Stromal cell of bone marrow (primary cell): ENCODE measurements at places on chromosomes 5 and 9.

GRCh38 chr5:103923616-103924168 lies 361.1 kb upstream of the NUDT12 start:
- no peak for DNase-seq

GRCh38 chr9:85995599-85995998 lies 54.7 kb downstream of the NAA35 start:
- no peak for DNase-seq

- DNase-seq: no peak
Observed at GRCh38 chr5:82360022-82360421, 81.9 kb upstream of the RPS23 start.

GRCh38 chr5:141040771-141041426 lies 10.3 kb upstream of the PCDHB1 start:
- peak; percentile 31 for DNase-seq

- DNase-seq: no peak
Observed at GRCh38 chr5:141686648-141687416, 4.8 kb upstream of the ARAP3 start.

DNA sequence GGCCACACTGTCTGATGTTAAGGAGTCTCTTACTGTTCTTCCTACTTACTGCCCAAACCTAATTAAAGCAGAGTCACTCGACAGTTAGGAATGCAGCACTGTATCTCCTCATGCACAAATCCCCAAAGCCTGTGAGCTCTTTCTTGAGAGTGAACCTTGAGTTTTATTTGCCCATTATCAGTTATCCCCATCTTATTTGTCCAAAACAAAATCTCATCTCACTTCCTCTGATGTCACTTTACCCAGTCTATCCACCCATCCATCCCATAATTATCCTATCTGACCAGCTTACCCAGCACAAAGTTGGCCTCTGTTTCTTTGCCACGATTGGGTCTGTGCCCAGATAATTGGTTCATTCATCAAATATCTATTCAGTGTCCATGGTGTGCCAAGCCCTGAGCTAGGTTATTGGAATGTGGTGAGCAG lies 250.8 kb downstream of the SLIT3 start:
- DNase-seq: peak; percentile 63
